ENCODE measurements at places on chromosomes 2 and 18.

GRCh38 chr2:4585057-4585635 is 881.8 kb downstream of the DCDC2C start:
- DNase-seq = no peak

DNA sequence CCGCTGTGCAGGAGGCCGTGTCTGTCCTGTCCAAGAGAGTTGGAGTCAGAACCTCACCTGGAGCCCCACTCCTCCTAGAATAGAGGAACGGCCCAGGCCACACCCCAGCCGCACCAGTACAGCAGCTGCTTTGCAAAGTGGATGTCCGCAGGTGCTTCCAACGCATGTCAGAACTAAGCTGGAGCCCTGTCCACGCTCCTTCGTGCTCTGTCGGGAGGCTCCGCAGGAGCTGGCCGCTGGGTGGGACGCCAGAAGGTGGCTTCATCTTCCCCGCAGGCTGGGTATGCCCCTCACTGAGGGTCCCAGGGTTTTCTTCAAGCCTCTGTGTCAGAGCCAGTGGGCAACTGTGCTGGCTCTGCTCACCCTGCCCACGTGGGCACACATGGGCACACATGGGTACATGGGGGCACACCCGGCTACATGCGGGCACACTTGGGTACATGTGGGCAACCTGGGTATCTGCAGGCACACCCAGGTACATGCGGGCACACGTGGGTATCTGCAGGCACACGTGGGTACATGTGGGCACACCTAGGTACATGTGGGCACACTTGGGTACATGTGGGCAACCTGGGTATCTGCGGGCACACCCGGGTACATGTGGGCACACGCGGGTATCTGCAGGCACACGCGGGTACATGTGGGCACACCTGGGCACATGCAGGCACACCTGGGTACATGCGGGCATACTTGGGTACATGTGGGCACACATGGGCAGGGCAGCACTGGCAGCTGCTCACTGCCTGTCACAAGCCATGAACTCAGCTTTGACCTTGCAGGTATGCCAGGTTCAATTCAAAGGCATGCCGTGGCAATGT is 67.1 kb upstream of the CTDP1 start:
- no peak for DNase-seq

DNA sequence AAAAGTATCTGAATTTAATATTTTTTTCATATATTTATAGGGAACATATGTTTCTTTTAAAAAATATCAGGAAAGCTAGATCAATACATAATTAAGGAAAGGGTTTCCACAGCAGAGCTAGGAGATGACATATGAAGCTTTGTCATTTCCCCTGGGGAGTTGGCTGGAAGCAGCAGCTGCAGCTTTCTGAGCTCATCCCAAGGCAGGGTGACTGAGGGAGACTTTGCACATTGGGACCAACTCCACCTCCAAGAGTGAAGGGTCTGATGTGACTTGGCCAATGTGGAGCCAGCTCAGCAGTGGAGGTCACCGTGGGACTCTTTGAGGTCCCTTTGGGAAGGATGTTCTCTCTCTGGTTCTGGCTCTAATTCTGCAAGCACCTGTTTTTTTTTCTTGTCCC is 315.1 kb downstream of the RDH14 start:
- no peak for DNase-seq

DNA sequence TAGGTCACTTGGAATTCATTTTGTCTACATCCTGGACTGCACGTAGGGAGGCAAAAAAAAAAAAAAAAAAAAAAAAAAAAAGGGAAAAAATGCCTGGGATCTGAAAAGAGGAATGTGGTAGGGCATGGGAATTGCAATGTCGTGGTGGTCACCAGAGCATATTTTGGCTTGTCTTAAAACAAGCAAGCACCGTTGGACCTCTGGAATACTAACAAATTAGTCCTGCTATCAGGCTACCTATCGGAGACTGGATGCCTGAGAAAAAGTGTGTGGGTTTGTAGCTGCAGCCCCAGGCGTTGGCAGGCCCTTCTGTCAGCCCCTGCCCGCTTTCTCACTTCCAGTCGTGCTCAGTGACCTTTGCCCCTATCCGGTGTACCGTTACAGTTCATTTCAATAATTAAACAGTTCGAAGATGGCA is 588.5 kb upstream of the ZEB2 start:
- DNase-seq = peak; percentile 31

- no peak for DNase-seq
Measured at GRCh38 chr2:29405266-29405665, 290.1 kb downstream of the CLIP4 start.

- DNase-seq = no peak
Measured at GRCh38 chr18:79476918-79477571, 81.3 kb downstream of the NFATC1 start.

- peak; percentile 26 for DNase-seq
Measured at GRCh38 chr2:72911256-72911655, 6.1 kb upstream of the EMX1 start.

DNA sequence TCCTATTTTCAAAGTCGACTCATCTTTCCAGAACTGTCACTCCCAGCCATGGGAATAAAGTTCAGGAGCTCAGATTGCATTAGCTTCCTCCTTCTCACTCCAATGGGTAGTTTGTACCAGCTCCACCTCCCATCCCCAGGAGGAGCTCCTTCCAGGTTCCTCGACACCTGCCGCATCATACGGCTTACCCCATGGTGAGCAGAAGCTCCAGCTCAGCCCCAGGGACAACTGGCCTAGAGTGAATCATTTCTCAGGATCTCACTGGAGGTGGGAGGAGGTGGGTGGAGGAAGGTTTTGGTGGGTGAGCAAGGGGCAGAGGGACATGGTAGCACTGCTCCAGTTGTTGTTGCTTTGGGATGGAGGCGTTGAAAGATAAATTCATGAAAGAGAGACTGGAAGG is 196.3 kb upstream of the PKDCC start:
- no peak for DNase-seq

DNA sequence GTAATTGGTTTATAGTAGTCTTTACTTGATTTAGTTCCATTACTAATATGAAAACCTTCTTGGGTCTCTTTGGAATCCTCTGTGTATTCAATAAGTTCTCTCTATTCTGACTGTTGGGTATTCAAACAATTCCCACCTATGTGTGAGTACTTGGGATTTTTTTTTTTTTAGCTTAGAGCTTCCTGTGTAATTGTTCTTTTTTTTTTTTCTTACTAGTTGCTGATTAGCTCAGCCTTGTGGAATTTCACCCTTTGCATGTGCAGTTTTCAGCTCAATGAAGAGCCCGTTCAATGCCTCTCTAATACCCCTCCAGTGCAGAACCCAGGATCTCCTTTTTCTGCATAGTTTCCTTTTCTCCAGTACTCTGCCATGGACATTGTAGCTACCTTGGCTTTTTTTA is 339.1 kb upstream of the GALNT5 start:
- DNase-seq = peak; percentile 2

DNA sequence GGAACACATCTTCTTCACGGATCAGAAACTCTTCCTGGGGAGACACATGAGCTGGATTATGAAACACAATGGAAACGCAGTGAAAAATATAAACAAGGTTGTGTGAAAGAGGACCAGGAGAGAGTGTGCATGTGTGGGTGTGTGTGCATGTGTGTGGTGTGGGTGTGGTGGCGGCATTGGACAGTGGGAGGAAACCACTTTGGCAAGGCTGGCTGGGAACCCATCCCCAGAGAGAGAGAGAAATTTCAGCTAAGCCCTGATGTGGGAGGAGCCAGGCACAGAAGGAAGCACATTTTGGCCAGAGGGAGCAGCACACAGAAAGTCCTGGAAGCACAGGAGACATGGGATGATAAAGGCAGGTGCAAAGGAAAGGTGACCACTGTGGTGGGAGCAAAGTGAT is 147.6 kb upstream of the COPS8 start:
- peak; percentile 14 for DNase-seq

- no peak for DNase-seq
Measured at GRCh38 chr2:53569957-53570727, 197.5 kb upstream of the CHAC2 start.

DNA sequence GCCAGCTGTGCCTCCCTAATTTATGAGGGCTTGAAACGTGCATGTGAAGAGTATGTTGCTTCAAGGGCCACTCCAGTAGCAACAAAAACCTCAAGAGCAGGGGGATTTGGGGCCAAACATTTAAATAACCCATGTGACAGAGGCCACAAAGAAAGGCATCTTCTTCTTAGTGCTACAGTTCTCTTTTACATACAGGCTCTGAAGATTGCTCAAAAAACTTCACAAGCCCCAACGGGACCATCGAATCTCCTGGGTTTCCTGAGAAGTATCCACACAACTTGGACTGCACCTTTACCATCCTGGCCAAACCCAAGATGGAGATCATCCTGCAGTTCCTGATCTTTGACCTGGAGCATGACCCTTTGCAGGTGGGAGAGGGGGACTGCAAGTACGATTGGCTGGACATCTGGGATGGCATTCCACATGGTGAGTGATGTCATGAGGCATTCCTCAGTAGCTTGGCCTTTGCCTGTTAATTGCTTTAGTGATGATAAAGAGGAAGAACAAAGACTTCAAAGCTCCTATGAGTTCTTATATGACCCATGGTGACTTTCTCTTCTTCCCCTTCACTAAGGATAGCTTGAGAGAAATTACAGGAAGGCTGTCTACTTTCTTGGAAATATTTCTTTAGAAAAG is 40.1 kb downstream of the NRP2 start:
- no peak for DNase-seq

GRCh38 chr2:68832233-68832869 is 38.8 kb downstream of the BMP10 start:
- peak; percentile 29 for DNase-seq

DNA sequence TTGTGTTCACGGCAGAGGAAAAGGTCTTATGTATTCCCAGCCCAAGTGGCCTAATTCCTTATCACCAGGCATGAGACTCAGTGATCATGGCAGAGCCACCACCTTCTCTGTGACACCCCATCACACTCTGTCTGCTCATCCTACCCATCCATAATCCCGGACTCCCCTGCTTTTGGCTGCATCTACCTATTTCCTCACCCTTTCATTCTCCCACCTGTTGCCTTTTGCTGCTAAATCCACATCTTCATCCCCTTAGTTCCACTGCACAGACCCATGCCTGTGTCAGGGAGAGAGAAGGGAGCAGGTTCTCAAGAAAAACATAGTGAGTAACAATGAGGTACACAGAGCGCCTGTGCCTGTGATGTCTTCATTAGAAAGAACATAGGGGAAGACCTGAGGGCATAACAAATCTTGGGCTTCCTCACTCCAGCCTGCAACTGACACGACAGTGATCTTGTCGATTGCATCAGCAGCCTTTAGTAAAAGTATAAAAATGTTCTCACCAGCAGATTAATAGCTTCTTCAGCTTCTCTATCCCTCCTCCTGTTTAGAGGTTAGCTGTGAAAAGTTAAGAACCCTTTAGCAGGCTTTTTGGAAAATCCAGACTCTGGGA is 246.5 kb upstream of the SPRED2 start:
- DNase-seq = no peak

GRCh38 chr2:172446474-172447063 is 19.2 kb downstream of the ITGA6 start:
- DNase-seq = no peak

DNA sequence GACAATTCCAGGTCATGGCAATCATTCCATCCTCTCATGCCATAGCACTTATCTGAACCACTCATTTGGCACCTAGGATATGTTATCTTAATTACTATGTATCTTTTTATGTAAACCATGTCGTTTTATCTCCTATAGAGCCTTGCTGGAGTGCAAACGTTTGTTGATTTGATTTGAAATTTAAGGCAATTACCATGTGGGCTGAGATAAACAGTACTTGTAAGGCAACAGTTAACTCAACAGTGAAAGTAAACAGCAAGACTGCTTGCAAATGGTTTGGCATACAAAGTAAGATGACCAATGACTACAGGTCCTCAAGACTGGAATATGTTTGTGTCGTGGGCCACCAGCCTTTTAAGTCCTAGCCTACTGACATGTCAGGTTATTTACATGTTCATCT is 133.7 kb upstream of the ZFP36L2 start:
- DNase-seq = no peak

DNA sequence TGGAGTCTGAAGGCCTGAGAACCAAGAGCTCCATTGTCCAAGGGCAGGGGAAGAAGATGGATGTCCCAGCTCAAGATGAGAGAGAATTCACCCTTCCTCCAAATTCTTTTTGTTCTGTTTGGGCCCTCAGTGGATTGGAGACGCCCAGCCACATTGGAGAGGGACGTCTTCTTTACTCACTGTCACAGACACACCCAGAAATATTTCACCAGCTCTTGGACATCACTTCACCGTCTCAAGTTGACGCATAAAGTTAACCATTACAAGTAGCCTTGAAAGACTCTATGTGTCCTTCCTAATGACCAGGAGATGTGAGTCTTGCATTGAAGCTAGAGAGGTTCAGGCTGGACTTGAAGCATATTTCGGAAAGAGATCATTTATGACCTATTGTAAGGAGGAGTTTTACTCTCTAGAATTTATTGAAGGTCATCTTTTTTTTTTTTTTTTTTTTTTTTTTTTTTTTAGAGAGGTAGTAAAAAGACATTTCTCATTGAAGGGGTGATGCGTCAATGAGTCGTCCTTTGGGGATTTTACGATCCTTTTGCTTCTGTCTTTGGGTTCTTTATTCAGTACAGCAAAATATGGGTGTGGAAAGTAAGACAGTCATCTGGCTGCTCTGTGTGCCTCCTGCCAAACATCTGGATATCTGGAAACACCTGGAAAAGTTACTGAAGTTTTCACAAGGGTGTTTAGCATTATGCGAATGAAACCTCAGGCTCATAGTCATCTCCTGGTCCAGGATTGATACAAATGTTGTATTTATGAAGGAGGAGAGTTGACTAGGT is 118.1 kb downstream of the PRPF40A start:
- DNase-seq = no peak

- no peak for DNase-seq
Measured at GRCh38 chr2:102418421-102418961, 4.5 kb upstream of the IL18RAP start.

GRCh38 chr18:77461062-77461688 is 211.5 kb downstream of the GALR1 start:
- DNase-seq = no peak

GRCh38 chr2:126900646-126901319 is 2.1 kb downstream of the TEX51 start:
- no peak for DNase-seq

DNA sequence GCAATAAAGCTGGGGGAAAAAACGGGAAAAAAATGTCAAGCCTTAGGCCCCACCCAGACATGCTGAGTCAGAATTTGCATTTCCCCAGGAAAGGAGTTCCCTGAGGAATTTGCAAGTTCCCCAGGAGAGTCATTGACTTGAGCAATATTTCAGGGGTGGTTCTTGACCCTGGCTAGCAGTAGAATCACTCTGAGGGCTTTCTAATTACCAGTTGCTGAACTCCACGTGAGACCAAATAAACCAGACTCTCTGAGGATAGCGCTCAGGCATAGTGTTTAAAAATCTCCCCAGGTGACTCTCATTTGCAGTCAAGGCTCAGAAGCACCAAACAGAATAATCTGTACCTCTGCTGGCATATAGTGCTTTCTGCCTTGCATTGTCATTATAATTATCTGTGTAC is 48.7 kb downstream of the C1QL2 start:
- DNase-seq = no peak

All from AG10803 (cell line).